ENCODE measurements at places on chromosomes 16 and 17.

DNA sequence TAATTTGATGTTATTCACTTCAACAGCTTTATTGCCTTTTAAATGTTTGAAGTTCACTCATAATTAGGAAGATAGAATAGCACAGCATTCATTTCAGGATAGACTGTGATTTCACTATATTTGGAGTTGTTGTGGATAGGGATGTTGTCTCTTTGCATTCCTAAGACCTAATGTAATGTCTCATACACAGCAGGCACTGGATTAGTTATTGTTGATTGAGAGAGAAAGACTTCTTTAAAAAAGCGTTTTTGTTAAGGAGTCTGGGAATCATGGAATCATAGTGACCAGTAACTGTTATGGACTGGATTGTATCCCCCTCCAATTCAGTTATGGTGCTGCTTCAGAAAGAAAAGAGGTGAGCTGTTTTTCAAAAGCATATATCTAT is 122.0 kb downstream of the USP22 start:
- DNase-seq, result no peak

- peak; percentile 62 for DNase-seq
Measured at GRCh38 chr17:4833941-4834680, 971 bp downstream of the MINK1 start.

DNA sequence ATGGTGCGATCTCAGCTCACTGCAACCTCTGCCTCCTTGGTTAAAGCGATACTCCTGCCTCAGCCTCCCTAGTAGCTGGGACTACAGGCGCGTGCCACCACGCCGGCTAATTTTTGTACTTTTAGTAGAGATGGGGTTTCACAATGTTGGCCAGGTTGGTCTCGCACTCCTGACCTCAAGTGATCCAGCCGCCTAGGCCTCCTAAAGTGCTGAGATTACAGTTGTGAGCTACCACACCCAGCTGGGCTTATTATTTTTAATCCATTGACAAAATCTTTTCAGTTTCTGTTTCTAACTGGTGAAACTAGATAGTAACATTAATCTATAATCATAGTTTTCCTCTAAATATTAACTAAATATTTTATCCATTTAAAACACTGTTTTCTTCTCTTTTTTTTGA is 5.9 kb downstream of the FAM234A start:
- DNase-seq, result no peak

GRCh38 chr17:61284746-61285145 is 114.9 kb upstream of the TBX2 start:
- DNase-seq, result no peak

DNA sequence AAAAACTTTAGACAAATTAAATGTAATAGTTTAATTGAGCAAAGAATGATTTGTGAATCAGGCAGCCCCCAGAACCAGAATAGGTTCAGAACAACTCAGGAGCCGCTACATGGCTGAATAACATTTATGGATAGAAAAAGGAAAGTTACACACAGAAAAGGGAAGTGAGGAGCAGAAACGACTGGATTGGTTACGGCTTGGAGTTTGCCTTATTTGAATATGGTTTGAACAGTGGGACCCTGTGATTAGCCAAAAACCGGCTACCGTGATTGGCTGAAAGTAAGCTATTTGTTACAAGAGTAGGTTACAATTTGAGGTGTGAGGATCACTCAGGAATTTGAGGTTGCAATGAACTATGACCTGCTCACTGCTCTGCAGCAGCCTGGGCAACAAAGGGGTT is 1139.8 kb downstream of the CDH11 start:
- DNase-seq, result no peak

GRCh38 chr16:85027958-85028684 is 526 bp downstream of the KIAA0513 start:
- DNase-seq, result peak; percentile 58

DNA sequence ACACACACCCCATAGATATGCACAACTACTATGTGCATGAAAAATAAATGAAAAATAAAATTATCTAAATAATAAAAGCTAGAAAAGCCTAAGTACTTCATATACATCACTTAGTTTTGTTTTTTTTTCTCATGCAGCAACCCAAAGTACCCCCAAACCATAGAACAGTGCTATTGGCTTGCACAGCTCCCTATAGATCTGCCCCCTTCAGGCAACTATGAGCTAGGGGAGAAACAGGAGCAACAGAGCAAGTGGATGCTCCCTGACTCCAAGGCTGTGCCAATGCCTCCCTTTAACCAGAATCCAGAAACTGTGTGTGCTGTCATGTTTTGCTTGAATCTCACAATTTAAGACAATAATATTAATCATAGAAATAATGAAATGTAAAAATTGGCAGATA is 605.5 kb downstream of the TOX3 start:
- DNase-seq, result no peak

GRCh38 chr16:86653285-86654006 is 75.1 kb downstream of the FOXL1 start:
- no peak for DNase-seq

- DNase-seq, result no peak
Measured at GRCh38 chr17:80312621-80313135, 52.0 kb downstream of the RNF213 start.

DNA sequence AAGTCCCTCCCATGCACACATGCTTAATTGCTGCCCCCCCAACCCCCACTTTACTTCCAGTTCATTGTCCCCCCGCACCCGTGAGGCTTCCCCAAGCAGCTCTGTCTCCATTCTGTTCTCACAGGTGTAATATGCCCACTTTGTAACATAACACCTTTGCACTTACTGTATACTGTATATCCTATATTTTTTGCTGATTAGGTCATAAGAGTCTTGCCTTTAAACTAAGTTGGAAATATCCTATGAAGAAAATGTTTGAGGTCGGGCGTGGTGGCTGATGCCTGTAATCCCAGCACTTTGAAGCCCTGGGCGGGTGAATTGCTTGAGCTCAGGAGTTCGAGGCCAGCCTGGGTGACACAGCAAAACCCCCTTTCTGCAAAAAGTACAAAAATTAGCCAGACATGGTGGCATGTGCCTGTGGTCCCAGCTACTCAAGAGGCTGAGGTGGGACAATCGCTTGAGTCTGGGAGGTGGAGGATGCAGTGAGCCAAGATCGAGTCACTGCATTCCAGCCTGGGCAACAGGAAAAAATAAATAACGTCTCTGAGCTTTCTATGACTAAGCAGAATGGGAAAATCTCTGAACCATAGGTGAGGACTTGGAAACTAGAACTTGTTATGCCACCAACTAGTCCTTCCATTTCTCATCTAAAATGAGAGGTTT is 76.1 kb downstream of the TNRC6C start:
- no peak for DNase-seq

DNA sequence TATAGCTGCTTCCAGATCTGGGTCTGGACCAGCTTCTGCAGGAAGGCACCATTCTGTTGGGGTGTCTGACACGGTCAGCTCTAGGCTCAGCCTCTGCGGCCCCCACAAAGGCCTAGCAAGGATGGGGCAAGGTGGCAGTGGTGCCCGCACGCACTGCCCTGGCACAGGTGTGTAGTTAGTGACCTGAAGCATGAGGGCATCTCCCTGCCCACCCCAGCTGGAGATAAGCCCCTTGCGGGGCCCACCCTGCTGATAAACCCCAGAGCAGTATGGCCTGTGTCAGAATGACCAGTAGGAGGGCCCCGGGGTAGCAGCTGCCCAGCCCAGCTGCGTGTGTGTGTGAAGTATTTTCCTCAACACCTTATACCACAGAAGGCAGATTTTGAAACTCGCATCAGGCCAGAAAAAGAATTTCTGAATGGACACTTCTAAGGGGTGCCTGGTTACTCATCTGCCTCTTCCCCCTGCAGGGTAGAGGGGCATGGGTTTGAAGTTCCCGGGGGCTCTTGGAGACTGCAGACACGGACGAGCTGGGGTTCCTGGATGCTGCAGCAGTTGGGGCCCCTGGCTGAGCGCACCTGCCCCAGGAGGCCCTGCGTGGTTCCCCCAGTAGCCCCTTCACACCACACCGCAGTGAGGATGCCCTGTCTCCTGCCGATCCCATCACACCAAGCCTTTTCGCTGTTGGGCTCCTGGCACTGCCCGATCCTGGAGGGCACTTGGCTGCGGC is 4.5 kb downstream of the ARHGDIA start:
- no peak for DNase-seq

GRCh38 chr16:64150193-64150592 is 971.7 kb downstream of the CDH11 start:
- DNase-seq, result no peak

All from DMS53 (cell line).